Gastrocnemius medialis (tissue), 4 donors: ENCODE measurements at places on chromosomes 2 and 18. TPM values are rescaled to one million over a fixed set of nuclear protein-coding genes. Genes with fewer than 3 reads are reported as not detected.

DNA sequence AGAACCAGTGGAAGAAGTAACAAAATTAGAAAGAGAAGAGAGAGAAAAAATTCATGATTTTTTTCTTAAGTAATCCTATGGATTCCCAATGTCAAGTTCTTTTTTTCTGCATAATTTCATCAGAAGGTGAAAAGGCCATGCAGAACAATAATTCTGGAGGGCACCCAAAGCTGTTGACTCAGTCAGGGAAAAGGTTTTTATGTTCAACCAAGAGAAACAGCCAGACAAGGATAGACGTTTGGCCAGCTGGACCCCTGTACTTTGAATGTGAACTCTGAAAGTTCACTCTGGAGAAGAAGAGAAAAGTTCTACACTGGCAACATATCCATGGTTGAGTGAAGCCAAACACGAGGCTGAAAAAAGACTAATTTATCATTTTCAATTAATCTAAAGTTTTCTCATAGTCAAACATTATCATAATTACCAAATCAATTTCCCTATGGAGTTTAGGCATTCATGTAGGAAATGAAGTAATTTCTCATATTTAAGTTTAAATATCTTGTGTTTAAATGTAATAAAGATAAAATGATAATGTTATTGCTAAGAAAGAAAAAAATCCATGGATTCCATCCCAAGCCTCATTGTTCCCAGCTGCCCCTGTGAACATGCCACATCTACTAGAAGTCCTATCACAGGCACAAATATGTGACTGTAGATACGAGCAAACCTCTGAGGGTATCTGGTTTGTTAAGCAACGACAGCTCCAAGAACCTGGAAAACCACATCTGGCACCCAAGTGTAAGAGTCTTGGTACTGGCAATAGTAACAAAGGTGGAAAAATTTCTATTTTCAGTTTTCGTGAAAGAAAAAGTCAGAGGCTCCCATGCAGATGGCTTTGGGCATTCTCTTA lies 742.7 kb upstream of the ACVR2A start:
- DNase-seq, result no peak

GRCh38 chr2:96838345-96839292 lies 5.2 kb downstream of the ANKRD23 start:
- DNase-seq, result peak; percentile 39

GRCh38 chr18:28175930-28176697 lies 816 bp downstream of the CDH2 start:
- DNase-seq, result no peak

DNA sequence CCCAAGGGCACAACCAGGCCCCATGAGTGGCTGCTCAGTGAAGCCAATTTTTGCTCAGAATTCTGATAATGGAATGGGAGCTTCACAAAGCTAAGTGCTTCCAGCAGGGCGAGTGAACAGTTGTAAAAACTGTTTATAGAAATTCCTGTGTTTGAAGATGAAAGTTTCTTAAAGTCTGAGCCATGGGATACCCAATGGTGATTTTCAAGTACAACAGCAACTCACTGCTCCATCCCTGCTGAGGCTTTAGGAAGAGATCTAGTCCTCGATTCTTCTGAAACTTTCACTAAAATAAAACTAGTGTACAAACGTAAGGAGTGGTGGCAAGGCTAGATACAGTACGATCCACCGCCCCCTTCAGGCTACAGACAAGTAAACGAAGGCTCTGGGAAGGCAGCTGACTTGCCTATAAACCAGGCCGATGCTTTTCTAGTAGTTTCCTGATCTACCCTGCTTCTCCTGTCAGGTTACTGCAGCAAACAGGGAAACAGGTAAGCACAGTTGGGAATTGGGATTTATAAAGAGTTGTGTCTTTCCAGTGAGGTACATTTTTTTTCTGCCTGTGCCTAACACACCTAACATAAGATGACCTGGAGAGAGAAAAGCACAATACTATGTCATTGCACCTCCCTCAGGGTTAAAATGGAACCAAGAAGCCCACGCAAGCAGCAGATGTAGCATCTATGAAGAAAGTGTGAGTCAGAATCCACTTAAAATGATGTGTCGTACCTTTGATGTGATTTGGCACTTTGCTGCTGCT lies 108.7 kb downstream of the UXS1 start:
- no peak for DNase-seq

- DNase-seq, result no peak
Measured at GRCh38 chr2:208929139-208929864, 494.5 kb upstream of the MAP2 start.

The BMP10 gene
- not detected for total RNA-seq

DNA sequence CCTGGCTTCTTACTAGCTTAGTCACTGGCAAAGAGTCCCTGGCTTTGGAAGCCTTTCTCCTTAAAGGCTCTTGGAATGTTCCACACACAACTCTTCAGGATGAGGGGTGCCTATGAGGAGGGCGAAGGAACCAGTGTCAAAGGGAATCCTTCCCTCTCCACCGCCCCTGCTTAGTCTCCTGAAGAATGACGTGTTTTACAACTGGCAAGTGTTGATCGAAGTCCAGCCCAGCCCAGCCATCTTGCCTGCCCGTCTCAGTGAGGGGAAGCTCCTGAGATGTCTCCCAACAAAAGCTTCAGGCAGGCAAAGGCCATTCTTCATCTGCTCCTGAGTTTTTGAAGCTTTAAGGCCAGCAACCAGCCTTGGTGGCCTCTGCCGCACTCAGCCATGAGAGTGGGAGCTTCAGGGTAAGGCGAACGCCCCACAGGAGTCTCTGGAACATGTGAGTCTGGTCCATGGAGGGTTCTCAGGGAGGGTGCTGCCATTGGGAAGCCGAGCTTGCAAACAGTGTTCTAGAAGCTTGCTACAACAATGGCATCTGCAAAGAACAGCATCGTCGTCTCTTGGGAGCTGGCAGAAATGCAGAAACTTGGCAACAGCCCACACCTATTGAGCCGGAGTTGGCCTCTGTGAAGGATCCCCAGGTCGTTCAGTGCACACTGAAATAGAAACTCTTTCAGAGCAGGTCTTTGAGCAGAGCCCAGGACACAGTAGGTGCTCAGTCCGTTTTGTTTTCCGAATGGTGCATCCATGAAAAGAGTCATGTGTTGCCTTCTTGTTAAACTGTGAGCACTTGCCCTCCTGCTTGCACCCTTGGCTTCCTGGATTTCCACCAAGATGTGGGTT lies 220.7 kb downstream of the SEPTIN10 start:
- no peak for DNase-seq

The APCDD1 gene
- 10.1 TPM for total RNA-seq

GRCh38 chr2:122868646-122869275 lies 1113.3 kb downstream of the TSN start:
- no peak for DNase-seq

GRCh38 chr2:70448041-70448440 lies 105.6 kb downstream of the TGFA start:
- no peak for DNase-seq

The UNC80 gene
- not detected for total RNA-seq

DNA sequence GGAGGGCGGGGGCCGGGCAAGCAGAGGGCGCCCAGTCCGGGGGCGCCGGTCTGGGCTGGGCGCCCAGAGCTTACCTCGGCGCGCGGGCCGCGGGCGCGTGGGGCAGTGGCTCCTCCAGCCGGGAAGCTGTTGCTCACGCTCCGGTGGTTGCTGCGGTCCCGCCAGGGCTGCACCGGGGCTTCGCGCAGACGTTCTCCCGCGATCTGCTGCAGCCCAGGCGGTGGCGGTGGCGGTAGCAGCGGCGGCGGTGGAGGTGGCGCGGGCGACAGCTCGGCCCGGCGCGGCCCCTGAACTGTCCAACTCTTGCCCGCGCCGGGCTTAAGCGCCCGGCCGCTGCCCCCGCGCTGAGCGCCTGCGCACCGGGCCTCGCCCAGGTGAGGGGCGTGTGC lies 391 bp downstream of the ZNF385B start:
- no peak for DNase-seq

The DTNA gene
- total RNA-seq, result 63.9 TPM

DNA sequence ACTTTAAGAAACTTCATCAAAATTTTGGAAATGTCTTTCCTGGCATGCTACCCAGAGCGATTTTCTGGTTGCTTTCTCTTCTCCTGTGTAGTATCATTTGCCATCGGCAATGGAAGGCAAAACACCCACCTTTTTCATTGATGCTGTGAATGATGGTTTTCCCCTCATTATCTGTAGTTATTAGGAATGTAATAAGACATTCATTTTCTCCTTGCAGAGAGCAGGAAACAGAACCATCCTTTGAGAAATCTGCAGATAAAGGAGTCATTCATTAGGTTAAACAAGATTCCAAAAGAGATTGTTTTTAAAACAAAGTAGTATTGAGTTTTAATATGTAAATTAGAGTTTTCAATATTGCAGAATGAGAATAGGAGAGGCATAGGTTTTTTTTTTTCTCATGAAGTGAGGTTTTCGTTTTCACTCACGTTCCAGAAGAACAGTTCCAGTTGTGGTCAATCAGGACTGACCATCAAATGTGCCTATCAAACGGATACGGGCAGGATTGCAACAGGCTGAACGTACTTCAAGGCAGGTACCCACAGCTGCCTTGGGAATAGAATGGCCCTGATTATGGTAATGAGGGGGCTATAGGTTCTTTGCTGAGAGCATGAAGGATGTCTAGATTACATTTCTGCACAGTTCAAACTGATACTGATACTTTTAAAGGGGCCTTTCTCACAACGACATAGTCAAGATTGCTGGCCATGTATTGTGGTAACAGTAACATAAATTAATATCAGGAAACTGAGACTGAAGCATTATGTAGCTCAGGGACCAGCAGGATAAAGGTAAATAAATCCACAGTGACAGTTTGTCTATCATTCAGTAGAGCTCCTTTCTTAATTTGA lies 49.8 kb upstream of the PLA2R1 start:
- no peak for DNase-seq

The DIS3L2 gene
- total RNA-seq, result 19.1 TPM

The TRIB2 gene
- 18.5 TPM for total RNA-seq

DNA sequence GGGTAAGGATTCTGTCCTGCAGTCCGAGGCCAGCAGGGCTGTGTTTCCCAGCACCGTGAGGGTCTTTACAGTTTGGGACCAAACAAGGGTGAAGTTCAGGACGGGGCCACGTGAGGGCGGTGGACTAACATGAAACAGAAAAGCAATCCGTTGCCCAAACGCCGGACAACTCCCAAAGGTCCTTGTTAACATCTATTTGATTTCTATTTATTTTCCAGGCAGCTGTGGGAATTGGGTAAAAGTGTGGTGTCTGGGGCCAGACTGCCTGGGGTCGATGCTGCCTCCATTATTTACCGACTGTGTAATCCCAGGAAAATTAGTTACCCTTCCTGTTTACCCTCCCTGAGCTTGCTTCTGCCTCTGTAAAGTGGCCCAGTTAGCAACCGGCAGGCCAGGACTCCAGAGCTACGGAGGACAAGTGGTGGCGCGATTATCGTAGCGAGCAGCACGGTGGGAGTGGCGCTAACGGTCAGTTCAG lies 66.3 kb upstream of the TCF7L1 start:
- peak; percentile 33 for DNase-seq

The PLEK gene
- total RNA-seq, result 0.68 TPM

DNA sequence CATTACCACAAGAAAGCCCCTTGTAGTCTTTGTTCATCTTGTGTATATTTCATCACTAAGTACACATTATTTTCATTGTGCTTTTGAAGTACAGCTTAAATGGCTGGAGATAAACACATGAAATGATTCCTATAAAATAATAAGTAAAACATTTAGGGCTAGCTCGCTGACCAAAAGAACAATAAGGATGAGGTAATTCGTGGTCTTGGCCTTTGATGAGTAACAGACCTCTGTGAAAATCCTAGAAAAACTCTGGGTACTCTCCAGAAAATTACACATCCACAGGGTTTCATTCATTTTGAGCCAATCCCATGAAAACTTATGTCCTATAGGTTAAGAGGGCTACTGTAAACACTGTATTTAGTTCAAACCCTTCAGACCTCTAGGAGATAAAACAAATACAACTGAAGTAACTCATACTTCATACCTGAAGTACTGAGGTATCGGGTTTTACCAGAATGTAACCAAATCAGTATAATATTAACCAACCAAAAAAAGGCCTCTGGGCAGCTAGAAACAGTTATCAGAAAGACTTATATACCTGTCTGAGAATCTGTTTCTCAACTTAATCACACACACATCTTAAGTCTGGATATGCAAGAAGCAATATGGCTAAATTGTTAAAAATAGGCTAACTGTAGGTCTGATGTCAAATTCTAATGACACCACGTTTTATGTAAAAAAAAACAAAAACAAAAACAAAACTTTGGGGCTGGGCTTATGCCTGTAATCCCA lies 31.0 kb downstream of the CFAP36 start:
- DNase-seq, result no peak

GRCh38 chr2:240586198-240586918 lies at the start of gene CAPN10:
Gene CAPN10 (plus strand): TSS chr2:240586734. CDS start chr2:240586912, 178 bp downstream.
- peak; percentile 99 for DNase-seq
